ENCODE measurements at places on chromosomes 1 and 21. TPM values are rescaled to one million over a fixed set of nuclear protein-coding genes. Genes with fewer than 3 reads are reported as not detected.

Gene RNF186
- not detected for total RNA-seq

Gene PRAMEF5
- total RNA-seq = not detected

Gene THEM5
- total RNA-seq = not detected

Gene CSMD2
- 0.56 TPM for total RNA-seq

Gene CAP1
- 468 TPM for total RNA-seq

Gene DCST1
- not detected for total RNA-seq

Gene LCE6A
- total RNA-seq = not detected

Gene GRHL3
- total RNA-seq = under 0.01 TPM

Data from regular cardiac myocyte (primary cell).